Activated naive CD8-positive, alpha-beta T cell treated with anti-CD3 and anti-CD28 coated beads, Interleukin-2, amount 10 ng/mL, durations not matched to agents 7 days and 5 days (primary cell): ENCODE measurements at places on chromosomes 7 and 10. TPM values are rescaled to one million over a fixed set of nuclear protein-coding genes. Genes with fewer than 3 reads are reported as not detected.

Gene PRLHR
- not detected for total RNA-seq

Gene FAM25C
- not detected for total RNA-seq

Gene SPDYE8
- total RNA-seq = not detected

Gene FAM13C
- total RNA-seq = not detected

Gene UTF1
- total RNA-seq = not detected

Gene MNX1
- total RNA-seq = not detected

DNA sequence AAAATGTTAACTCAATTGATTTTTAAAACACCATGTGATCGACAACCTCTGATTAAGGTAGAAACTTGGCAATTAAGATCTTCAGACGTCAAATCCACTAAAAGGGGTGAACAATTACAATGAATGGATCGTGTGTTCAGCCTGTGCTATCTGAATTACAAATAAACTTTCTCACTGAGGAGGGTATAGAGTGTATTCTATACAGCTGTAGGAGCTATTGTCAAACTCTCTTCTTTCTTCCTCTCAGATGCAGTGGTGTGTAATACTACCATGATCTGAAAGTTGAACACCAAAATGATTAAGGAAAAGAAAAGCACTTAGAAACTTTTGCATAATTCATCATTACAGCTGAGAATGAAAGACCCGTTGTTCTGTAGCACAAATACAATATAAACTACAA lies 32.2 kb upstream of the MACC1 start:
- peaks cover 2% of the 10 kb centered on the region for H3K27me3 ChIP-seq
- H3K36me3 ChIP-seq = peaks cover 2% of the 10 kb centered on the region
- no peaks in the 10 kb centered on the region for H3K4me1 ChIP-seq
- H3K4me3 ChIP-seq = no peak overlapping the region

DNA sequence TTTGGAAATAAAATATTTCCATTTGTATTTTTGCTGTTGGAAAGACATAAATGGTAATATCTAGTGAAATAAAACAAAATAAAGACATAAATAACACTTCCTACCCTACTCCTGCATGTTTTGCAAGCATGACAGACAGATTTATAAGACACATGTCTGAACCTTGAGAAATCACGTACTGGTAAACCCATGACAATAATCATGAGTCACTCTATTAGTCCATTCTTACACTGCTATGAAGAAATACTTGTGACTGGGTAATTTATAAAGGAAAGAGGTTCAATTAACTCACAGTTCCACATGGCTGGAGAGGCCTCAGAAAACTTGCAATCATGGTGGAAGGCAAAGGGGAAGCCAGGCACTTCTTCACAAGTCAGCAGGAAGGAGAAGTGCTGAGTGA lies 942.2 kb downstream of the REEP3 start:
- H3K4me1 ChIP-seq = no peaks in the 10 kb centered on the region
- no peaks in the 10 kb centered on the region for H3K36me3 ChIP-seq
- no peak for DNase-seq
- H3K4me3 ChIP-seq = no peak overlapping the region

GRCh38 chr7:112267944-112268691 lies 61.6 kb downstream of the ZNF277 start:
- no peak overlapping the region for H3K27ac ChIP-seq
- H3K36me3 ChIP-seq = no peaks in the 10 kb centered on the region
- no peak overlapping the region for H3K4me3 ChIP-seq
- no peak for DNase-seq
- H3K27me3 ChIP-seq = no peaks in the 10 kb centered on the region
- peaks cover 5% of the 10 kb centered on the region for H3K4me1 ChIP-seq
